AML-193 (cell line): ENCODE measurements at places on chromosomes 12 and 14.

- DNase-seq = no peak
These were observed 12.7 kb downstream of the C14orf132 start for GRCh38 chr14:96051642-96052540.

- no peak for DNase-seq
These were observed 411.6 kb upstream of the CCDC196 start for GRCh38 chr14:66074537-66074936.

DNA sequence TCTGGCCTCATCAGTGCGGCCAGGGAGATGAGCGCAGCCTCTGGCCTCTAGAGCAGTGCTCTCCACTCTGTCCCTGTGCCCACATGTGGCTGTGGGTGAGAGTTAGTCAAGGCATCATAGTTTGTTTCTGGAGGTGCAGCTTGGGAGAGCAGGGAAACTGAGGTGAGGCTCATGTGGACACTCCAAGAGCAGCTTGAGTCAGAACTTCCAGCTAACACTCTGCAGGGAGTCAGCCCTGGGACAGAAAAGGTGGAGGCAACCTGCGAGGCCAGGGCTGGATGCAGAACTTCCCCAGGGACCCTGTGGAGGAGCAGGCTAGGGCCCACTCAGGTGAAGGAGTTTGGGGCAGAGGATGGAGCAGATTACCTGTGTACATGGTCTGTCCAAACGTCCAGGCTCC, 10.8 kb downstream of the ISCA2 start:
- no peak for DNase-seq

- DNase-seq = no peak
These were observed 49.2 kb upstream of the BCAT1 start for GRCh38 chr12:24997970-24998582.

GRCh38 chr12:50149311-50149710, 17.9 kb downstream of the CERS5 start:
- no peak for DNase-seq

DNA sequence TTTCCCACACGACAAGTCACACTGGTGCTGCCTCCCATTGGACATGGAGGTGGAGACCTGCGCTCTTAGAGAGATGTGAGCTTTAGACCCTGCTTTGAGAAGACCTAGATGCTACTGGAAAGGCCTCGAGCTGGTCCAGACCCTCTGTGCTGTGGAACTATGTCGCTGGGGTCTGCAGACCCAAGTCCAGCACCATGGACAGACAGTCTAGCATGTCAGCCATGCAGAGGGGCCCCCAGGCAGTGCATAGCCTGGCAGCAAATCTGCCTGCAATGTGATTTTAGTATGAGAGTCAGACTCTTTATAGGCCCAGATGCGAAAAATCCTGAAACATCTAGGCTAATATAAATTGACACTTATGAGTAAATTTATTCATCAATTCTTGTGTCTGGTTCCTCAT, 141.5 kb downstream of the NTF3 start:
- no peak for DNase-seq

- no peak for DNase-seq
These were observed 47.4 kb downstream of the IFNG-AS1 start for GRCh38 chr12:68036642-68037041.

DNA sequence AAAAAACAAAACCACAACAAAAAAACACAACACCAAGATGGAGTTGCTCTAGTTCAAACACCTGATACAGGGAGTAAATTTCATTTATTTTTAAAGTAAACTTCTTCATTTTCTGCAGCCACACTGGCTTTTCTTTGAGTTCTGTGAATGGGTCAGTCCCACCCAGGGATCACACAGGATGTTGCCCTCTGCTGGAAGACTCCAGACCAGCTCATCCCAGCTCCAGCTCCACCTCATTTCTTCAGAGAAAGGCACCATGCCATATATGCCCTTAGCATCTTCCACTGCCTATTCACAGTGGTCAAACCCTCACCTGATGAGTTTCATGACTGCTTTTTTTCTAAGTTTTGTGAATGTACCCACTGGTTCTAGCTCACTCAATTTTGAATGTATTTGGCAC, 8.0 kb downstream of the GLIPR1 start:
- peak; percentile 31 for DNase-seq

DNA sequence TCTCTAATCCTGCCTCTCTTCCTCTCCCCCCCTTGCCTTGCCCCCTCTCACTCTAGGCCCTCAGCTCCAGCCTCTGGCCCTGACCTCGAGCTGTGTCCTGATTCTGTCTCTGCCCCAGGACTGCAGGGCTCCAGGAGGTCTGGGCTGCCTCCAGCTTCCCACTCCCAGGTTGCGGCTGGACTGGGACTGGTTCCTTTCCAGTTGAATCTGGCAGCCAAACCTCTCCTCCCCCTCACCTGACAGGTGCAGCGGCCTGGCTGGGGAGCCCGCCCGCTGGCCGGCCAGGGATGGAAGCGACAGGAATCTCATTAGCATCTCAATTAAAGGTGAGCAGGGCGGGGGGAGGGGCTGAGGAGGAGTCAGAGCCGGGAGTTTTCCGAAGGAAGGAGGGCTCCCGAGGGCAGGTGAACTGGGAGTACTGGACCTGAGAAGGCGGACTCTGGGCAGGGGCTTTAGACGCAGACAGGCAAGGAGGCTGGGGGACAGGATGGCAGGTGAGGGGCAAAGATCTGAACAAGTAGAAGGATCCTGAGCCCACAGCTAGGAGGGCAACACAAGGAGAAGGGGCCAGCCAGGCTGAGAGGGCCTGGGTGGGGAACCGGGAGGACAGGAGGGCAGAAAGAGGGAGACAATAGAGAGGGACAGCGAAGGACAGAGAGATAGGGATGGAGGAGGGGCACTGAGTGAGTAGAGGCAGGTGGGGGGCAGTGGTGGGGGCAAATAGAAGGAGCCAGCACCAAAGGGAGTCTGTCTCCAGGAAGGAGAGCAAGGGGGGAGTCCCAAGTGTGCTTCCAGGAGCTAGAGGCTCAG, at the start of gene SCNN1A:
Gene SCNN1A, minus strand, starts transcription at position 295 of the 810 bp plus-strand sequence. CDS start 780 bp downstream, outside the sequence.
- no peak for DNase-seq

DNA sequence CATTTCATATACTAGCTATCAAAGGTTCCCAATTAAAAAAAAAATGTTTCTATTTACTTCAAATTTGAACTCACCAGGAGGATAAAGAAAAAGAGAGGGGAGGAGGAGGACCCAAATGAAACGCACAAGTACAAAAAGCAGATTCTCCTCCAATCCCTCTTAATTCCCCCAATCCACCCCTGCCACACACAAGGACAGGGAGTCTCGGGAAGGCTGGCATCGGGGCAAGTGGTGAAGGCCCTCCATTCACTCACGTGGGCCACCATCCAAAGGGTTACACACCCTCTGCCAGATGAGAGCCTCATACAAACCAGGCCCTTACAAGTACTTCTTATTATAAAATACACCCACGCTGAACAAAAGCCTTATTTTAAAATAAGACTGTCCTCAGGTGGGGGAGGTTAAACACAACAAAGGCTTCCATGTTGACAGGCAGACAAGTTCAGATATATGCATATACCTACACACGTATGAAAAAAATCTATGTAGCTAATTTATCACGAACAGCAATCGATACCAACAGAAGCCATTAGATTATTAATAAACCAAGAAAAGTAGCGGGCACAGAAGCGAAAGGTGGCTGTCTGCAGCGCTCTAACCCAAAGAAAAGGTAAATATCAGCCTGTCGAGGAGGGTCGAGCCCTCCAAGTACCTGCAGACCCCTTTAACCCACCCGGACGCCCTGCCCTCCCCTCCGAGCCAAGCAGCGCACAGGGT, 1.5 kb downstream of the ATP2B1 start:
- no peak for DNase-seq

- no peak for DNase-seq
These were observed 83.9 kb downstream of the KNTC1 start for GRCh38 chr12:122610911-122611310.

DNA sequence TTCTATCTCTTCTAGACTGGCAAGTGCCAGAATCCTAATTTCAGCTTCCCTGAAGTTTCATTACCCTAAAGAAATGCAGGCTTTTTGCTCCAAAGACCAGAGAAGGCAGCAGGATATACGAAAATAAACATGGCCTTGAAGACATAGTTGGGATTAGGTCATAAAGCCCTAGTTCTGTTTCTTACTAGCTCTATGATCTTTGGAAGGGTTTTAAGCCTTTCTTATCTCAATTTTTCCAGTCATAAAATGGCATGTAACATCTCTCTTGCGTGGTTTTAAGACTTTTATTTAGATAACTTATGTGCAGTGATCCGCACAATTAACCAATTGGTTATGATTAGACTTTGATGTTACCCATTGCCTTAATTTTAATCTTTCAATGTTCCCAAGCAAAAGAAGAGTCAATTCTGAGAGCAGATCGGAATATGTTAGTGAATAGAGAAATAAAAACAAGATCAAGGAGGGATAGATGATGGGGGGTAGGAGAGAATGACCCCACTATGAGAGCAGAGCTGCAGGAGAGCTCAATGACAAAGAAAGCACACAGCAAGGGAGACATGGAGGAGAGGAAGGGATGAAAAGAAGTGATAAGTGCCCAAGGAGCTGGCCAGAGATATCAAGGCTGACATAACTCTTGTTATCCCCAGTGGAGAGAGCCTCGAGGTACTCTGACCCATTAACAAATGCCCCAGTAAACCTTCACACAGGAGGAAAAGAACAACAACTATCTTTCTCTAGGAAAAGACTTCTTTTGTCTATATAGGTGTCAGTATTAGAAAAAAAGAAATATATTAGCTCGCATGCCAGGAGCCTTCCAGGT, 53.0 kb upstream of the ANP32D start:
- DNase-seq = no peak

- DNase-seq = no peak
These were observed 24.3 kb downstream of the SYNDIG1L start for GRCh38 chr14:74401504-74402241.

DNA sequence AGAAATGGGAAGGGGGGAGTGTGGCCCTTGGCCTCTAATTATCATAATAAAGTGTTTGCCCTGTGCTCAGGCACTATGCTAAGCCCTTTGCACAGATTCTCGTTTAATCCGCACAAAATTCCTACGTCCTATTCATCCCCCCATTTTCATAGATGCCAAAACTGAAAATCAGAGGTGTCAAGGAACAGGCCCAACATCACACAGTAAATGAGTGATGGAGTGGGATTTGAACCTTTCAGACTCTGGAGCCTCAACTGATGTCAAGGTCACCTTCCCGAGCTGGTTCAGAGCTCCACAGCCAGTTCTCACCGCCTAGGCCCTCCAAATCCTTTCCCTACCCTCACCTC, 80.7 kb downstream of the IRF2BPL start:
- DNase-seq = no peak

- DNase-seq = no peak
These were observed 6.9 kb downstream of the FLRT2 start for GRCh38 chr14:85536833-85537190.

DNA sequence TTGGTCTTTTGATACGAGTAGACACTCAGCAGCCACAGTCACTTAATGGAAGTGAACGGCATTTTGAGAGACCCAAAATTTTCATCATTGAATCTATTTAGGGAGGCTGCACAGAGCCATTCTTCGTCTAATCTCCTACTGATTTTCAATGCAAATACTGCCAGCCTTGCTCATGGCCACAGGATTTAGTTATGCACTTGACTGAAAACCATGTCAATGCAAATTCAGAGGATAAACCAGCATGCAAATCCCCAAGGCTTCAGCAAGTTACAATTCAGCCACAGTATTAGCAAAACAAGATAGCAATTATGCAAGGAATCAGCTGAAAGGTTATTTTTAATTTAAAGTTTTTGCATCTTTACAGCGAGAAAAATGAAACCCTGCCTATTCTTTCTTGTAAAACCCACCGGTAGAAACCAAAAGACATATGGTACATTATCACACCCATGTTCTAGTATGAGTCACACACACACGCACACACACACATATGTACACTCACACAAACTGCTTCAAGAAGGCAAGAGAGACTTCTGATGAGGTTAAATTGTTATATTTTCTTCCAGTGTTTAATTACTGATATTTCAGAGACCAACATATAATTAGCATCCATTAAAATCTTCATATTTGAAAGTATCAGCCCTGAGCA, 985.3 kb upstream of the FLRT2 start:
- no peak for DNase-seq

- peak; percentile 51 for DNase-seq
These were observed 32.2 kb downstream of the SH2B3 start for GRCh38 chr12:111437816-111438454.

DNA sequence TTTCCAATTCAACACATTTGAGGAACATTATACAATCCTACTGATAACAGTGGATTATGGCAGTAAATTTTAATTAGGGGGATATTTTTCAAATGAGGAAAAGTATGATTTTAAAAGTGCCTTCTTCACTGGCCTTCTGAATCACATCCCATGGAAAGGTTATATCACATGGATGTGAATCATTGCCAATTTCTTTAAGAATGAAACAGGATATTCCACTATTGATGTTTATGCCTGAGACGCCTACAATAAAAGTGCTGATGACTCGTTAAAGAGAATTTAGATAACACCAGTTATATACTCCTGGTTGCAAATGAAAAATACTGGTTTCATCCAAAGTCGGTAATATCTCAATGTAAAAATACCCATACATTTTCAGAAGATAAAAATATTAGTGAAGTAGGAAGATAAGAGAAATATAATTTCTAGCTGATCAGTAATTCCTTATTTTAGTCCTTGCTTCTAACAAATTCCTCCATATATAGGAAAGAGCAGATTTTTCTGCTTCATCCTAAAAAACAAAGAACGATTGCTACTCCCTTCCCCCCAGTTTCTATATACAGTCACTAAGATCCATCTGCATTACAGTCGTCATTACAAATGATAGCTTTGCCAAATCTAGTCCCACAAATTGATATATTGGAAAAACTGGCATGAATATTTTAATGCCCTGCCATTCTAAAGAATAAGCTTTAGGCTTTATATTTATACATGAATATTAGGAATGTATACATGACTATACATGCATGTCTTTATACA, 139.5 kb upstream of the SOX5 start:
- no peak for DNase-seq

DNA sequence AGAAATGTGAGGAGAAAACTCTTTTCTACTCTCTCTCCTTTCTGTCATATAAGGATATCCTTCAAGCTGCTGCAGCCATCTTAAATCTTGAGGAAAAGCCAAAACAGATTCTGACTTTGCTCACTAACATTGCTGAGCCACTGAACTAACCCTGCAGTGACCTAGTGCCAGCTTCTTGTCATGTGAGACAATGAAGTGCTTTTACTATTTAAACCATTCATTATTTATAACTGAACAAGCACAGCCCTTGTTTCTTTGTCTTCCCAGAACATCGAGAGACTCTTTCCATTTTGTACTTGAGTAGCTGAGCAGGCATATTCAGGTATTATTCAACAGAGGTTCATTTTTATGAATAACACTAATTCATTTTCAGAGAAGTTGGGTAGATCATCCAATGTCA, 455.0 kb upstream of the TMPO start:
- no peak for DNase-seq

GRCh38 chr12:100138048-100138802, 4.4 kb downstream of the BLTP3B start:
- peak; percentile 67 for DNase-seq

DNA sequence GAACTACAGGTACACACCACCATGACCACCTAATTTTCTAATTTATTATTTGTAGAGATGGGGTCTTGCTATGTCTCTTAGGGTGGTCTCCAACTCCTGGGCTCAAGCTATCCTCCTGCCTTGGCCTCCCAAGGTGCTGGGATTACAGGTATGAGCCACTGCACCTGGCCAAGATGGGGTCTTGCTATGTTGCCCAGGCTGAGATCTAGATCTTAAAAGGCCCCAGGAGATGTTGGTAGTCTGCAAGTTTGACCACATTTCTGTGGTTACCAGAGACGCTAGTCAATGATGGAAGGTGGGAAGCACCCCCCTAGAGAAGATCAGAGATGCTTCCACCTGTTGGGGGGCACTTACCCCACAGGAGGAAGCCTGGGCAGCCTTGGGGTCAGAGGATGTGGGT, 34.7 kb downstream of the FOXN4 start:
- no peak for DNase-seq

GRCh38 chr14:61388173-61388975, 67.0 kb downstream of the PRKCH start:
- no peak for DNase-seq
